ENCODE measurements at places on chromosomes 5 and 9.

GRCh38 chr5:94467346-94467953 lies 151.0 kb downstream of the KIAA0825 start:
- no peak for ATAC-seq

GRCh38 chr9:93022066-93022465 lies 36.4 kb upstream of the SUSD3 start:
- ATAC-seq, result no peak

- no peak for ATAC-seq
These were observed 9.5 kb upstream of the IRX4 start for GRCh38 chr5:1892211-1892610.

- no peak for ATAC-seq
These were observed 3.6 kb downstream of the SCAMP1 start for GRCh38 chr5:78364005-78364404.

GRCh38 chr9:73154722-73155121 lies 3.1 kb downstream of the ANXA1 start:
- peak; percentile 57 for ATAC-seq
